ENCODE measurements at places on chromosomes 1 and 21. TPM values are rescaled to one million over a fixed set of nuclear protein-coding genes. Genes with fewer than 3 reads are reported as not detected.

DNA sequence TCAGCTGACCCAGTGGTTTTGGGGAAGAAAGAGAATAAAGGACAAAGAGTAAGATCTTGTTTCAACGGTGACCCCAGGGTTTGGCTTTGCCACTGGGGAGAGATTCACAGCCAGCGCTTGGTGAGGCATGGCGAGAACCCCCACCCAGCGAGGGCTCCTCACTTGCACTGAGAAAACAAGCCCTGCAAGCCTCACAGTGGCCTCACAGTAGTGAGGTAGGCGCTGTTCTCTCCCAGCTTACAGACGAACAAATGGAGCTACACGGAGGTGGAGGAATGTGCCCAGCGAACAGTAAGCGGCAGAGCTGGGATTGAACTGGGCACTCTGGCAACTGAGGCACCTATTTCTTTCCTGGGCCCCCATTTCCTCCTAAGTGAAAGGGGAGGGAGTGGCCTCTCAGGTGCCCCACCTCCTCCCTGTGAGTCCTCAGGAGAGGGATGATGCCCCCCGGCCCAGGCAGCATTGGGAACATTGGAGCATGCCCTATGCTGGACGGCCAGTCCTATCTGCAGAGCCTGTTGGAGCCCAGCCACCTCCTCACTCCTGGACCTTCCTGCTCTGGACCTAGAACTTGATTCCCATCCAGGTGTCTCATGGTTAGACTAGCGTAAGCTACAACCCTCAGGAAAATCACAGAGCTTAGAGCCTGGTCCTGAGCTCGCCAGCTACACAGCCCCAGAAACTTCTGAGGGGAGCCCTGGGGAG is 73.4 kb upstream of the EDN2 start:
- DNase-seq, result no peak

DNA sequence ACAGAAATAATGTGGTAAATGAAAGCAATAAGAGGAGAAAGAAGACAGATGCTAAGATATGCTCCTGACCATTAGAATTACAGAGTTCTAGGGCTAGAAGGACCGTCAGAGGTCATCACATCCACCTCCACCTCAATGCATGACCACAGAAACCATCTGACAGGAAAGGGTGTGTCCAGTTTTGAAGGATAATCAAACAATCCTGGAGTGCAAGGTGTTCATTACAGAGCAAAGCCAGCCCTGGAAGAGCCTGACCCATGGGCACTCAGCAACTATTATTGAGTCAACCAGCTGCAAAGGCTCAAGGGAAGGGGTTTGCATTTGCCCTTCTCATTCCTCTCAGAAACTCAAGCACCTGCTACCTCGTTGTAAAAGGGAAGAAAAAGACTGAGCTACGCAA is 46.4 kb downstream of the TOR1AIP2 start:
- no peak for DNase-seq

The DLGAP3 gene
- total RNA-seq, result 1.1 TPM

The FAM167B gene
- 1.1 TPM for total RNA-seq

The LRRN2 gene
- 18.1 TPM for total RNA-seq

The FAM72C gene
- total RNA-seq, result not detected

Data from transverse colon (tissue), 4 donors.